ENCODE measurements at places on chromosomes 16 and 17.
A peak's percentile ranks its signal among the peaks of the same experiment; 100 is the strongest.

DNA sequence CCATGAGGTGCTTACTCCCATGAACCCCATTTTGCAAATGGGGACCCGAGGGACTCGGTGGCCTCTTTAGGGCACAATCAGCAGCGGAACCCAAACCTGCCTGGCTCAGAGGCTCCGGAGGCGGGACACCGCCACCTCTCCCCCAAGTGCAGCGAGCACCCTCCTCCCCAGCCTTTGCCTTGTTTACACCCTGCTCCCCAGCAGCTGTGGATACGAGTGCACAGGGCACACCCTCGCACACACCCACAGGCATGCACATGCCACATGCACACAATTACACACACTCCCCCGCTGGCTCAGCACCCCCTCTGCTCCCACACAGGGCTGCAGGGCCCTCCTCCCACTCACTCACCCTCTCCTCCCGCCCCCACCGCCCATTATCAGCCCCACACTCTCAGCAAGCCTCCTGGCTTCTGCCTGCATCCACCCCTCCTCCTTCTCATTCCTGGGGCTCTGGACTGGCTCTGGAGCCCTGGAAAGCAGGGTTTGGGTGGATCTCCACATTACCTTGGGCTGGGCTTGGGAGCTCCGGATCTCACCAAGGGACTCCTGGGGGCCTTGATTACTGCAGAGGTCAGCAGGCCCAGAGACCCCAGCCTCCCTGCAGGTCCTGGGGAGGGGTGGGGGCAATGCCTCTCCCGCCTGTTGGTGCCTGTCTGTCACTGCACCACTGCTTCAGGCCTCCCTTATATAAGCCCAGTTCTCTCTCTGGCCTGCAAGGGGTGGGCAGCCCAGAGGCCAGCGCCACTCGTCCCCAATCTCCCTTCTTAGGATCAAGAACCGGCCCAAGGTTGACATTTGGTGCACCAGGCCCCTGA, 6.4 kb downstream of the PDK2 start:
- DNase-seq: no peak

- no peak for DNase-seq
Observed at GRCh38 chr17:38587947-38588787, 17.6 kb downstream of the SRCIN1 start.

- no peak for DNase-seq
Observed at GRCh38 chr16:2019921-2020831, 591 bp downstream of the NPW start.

DNA sequence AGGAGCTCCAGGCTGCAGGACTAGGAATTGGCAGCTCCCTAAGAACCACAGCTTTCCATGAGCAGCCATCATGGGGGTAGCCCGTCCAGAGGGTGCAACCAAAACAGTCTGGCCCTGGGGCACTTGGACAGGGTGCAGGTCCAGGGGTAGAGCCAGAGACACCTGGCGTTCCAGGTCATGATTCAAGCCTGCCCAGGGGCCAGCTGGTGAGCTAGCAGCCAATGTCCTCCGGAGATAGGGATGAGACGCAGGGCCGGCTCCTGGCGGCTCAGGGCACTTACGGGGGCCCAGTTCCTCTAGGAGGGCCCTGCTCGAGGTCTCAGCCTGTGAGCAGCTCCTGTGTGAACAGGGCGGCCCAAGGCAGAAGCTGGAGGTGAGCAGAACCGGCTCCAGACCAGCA, 22.1 kb downstream of the PIEZO1 start:
- DNase-seq: no peak

DNA sequence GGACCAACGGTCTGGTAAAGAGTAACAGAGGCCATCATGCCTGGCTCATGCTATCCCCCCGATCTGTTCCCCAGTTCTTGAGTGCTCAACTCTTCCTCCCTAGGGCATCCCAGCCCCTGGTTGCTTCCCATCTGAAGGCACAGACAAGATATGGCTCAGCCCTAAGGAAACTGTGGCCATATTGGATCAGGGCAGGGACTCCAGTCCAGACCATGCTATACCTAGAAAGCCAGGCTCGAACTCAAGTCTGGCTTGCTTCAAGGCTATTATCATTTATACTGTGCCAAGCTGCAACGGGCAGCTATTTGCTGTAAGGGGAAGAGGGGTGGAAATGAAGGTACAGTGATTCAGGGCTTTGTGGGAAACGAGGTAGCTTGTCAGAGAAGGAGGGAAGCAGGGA, 2.8 kb downstream of the UBTF start:
- no peak for DNase-seq

DNA sequence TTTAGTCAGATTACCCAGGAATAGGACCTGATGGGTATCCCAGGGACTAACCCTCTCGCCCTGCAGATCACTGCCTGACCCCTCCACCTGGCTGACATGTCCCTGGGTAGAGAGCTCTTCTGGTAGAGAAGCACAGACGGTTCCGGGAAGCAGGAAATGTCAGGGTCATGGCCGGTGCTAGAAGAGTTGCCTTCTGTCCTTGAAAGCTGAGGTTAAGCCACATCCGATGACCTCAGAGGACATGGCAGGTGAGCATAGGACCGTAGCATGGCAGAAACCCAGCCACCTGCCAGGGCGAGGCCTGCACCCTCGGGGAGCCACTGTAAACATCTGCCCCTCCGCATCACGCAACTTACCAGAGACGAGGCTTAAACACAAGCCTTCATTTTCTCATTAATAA, 483.7 kb downstream of the SOX9 start:
- no peak for DNase-seq

DNA sequence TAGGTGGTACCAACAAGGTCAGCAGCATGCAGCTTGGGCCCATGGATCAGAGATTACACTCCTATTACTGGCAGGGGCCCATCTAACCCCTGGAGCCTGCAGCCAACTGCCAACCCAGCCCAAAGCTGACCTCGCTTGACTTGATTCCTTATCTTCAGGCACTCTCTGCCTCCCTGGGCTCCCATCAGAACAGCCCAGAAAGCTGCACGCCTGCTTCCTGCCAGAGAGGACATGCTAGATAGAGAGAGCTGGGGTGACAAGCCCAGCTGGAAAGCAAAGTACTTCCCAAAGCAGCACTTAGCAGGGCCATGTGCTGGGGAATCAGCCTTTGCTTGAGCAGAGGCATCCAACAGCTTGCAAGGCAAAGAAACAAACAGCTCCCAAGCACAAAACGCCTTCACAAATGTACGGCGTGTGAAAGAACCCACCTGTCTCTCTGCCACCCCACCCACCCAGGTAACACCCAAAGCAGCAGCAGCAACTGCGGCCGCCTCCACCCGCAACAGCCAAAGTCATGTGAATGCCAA, 74.2 kb upstream of the NLK start:
- no peak for DNase-seq

GRCh38 chr16:4660454-4661007, 32.8 kb upstream of the NUDT16L1 start:
- DNase-seq: peak; percentile 19

All from activated effector memory CD4-positive, alpha-beta T cell treated with Interleukin-2 at 50 U/mL for 16 hours (primary cell).